Activated CD4-positive, alpha-beta T cell treated with anti-CD3 and anti-CD28 coated beads, Interleukin-10, Interleukin-2, amounts not matched to agents 100 ng/mL and 50 ng/mL, durations not matched to agents 16 hours and 8 hours (primary cell): ENCODE measurements at places on chromosomes 3 and 15.

DNA sequence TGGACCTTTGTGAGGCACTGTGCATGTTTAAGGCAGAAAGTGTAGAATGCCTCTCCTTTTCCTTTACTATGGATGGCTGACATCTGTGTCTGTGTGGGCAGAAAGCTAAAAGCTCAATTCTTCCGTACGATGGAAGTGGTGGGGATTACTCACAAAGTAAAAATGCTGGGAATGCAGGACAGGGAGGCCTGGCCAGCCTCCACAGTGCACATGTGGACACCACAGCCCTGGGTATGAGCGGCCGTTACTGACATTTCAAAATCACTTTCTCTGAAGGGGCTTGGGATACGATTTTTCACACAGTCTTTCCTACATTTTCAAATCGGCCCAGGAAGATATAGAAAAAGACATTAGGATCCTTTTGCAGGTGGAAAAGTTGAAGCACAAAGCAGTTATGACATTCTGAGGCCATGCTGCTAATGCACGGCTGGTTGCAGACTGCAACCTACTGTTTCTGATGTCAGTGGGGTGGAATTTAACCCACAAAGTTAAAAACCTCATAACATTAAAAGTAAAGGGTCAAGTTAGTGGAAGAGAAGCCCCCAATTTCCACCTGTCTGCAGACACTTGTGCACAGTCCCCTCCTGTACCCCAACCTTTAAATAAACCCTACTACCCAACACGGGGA, 27.9 kb downstream of the EHD4 start:
- DNase-seq: no peak

- DNase-seq: no peak
Observed at GRCh38 chr15:31609906-31610305, 283.3 kb downstream of the KLF13 start.

- DNase-seq: no peak
Observed at GRCh38 chr3:29307295-29307694, 26.4 kb downstream of the RBMS3 start.

DNA sequence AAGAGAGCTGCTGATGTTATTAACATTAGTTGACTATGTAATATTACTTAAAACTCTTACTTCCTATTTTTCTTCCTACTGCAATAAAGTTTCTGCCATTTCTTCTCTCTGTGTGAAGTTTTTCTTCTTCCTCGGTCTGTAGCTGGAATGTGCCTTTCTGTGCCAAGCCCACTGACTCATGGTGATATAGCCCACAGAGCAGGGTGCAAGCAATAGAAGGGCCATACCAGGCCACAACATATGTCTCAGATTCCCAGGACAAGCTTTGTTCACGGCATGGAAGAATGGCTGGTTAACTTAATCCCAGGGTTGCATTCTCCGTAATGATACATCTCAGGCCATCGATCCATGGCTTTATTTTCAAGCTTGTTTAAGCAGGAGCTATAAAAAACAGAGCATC, 815.3 kb downstream of the TUSC7 start:
- DNase-seq: no peak

DNA sequence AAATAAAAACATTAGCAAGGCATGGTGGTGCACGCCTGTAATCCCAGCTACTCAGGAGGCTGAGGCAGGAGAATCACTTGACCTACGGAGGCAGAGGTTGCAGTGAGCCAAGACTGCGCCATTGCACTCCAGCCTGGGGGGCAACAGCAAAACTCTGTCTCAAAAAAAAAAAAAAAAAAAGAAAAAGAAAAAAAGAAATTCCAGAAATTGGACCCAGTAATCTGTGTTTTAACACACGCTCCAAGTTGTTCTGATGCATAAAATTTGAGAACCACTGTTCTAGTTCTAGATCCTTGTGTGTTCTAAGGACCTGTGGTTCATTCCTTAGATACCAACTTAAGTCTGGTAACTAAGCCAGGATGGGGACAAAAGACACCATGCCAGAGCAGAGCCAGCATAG, 2.6 kb downstream of the PARP6 start:
- DNase-seq: no peak

GRCh38 chr15:65329984-65330735, 25.7 kb downstream of the RNU5B-1 start:
- no peak for DNase-seq
